NCI-H1930 (cell line): ENCODE measurements at places on chromosomes 6 and 20.

DNA sequence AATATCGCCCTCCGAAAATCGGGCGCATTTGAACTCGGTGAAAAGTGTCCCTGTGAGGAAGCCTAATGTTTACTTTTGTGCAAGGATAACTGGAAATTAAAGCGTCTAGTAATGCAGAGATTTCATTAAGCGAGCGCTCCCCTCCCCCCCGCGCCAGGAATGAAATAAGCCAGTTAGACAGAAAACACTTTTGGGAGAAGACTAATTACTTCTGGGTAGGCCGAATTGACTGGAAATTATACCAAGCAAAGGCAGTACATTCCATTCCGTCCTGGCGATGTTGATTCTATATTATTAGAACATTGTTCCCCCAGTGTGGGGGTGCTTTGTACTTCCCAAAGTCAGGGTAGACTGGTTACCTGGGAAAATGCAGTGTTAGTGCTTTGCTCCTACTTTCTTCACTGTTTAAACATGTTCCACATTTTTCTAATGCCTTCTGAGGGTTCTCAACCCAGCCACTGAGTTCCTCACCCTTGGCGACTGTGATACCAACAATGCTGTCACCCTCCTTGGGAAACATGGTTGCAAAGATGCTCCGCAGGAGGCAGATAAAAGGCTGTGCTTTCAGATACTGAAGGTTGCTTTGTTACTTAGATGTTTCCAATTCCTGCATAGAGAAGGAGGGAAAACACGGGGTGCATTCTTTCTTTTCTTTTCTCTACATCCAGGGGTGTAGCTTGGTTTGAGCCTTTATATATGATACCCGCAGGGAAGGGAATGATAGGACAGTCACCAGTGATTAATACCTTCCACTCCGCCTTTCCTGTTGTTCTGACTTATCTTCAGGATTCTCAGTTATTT is 2.6 kb downstream of the GJA1 start:
- no peak for DNase-seq

DNA sequence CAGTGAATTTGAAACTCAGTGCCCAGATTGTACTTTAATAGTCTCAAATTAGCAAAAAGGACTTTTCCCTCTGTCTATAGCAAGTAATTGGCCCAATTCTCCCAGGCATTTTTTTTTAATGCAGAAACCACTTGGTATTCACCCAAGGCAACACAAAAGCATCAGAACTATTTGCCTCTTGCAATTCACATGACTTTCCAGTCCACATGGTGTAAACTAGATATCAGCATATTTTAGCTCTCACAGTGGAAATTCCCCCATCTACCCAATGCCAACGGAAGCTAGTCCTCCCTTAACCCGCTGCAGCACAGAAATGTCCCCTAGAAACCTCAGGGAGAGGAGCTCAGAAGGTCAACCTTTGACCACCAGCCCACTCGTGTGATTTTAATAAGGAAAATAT is 103.4 kb upstream of the CDYL start:
- no peak for DNase-seq

- no peak for DNase-seq
These were observed 69.8 kb upstream of the TINAG start for GRCh38 chr6:54238396-54238795.

GRCh38 chr20:52268184-52268749 is 76.7 kb upstream of the ZFP64 start:
- no peak for DNase-seq

DNA sequence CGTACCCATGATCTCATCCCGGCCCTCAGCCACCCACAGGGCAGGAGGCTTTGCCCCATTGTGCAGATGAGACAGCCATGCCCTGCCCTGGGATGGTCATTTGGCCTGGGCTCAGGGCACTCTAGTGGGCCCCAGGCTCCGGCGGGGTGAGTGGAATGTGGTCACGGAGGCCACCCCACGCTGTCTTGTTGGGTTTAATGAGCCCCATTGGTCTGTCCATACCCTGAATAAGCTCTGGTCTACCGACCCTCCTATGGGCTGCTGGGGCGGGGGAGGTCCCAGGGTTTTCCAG is 50.6 kb downstream of the FGD2 start:
- no peak for DNase-seq

GRCh38 chr20:46349035-46349741 is 40.9 kb upstream of the CDH22 start:
- peak; percentile 64 for DNase-seq

DNA sequence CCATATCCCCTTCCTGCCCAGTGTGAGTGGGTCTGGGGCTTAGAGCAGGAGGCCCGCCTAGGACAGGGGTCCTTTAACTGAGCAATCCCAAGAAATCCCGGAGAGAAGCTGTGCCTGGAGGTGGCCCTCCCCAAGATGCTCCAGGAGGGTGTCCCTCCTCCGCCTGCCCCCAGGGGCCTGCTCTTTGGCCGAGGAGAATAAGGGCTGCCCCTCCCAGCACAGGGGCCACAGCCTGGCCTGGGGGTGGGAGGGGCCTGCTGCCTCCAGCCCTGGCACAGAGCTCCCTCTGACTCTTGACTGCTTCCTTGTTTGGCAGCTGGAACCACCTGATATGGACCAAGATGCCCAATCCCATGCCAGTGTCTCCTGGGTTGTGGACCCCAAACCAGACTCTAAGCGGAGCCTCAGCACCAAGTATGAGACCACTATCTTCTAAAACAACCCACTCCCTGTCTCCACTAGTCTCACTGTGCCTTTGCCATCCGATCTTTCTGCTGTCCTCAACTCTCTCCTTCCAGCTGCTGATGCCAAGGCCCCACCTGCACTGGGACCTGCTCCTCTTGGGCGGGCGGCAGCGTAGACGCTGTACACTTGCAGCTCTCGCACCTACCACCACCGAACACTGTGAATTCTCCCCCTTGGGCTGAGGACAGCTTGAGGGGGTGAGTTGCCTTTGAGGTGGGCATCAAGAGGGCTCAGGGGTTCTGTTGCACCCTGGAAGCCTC is 54.3 kb downstream of the TCP11 start:
- DNase-seq = no peak

DNA sequence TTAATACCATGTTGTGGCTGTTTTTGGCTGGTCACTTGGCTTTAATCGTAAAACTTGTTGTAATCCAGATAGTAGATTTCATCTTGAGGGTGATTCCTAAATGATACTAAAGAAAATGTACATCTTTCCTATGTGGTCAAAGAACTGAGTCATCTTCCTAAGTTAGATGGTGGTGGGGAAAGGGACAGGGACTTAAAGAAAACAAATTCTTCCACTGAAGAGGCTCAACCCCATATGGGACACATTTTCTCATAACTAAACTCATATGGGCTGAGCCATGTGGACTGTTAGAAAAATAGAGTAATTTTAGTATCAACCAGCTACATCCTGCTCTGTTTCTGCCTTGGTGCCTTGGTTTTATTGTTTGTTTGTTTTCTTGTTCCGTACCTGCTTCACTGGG is 155.8 kb downstream of the TSHZ2 start:
- DNase-seq = no peak

- DNase-seq = no peak
These were observed 220.1 kb downstream of the BCAS1 start for GRCh38 chr20:53850319-53850718.

GRCh38 chr6:168735268-168735949 is 294.4 kb downstream of the SMOC2 start:
- DNase-seq = no peak

DNA sequence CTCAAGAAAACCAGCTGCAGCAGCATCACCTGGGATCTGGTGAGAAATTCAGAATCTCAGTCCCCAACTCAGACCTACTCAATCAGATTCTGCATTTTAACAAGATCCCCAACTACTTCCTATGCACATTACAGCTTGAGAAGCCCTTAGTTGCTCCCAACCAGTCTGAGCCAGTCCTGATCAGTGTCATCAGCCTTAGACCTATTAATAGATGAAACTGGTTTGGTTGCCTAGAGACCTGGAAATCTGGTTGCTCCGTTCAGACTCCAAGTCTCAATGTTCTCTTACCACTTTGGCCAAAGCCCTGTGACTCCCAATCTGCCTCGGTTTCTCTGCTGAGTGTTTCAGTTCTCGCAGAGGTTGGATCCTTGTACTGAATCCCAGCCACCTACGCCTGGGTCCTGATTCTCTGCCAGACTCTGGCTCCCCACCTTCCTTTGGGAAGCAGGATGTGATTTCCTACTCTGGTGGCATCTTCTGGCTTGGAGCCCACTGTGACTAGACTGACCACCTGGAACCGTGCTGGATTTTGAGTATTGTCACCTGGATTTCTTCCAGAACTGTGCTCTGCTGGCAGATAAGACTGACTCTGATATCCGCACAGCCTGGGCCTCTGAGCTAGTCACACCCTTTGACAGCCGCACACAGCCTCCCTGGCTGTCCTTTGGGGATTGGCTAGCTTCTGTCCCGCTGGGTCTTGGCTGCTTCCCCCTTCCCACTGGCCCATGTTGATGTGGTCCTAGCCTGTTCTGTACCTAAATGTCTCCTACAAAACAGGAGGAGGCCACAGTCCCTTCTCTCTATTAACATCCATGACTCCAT is 20.3 kb upstream of the ATXN1 start:
- no peak for DNase-seq

GRCh38 chr20:53606364-53606985 is 12.8 kb upstream of the ZNF217 start:
- DNase-seq = no peak

GRCh38 chr6:23380465-23380864 is 745.5 kb upstream of the NRSN1 start:
- no peak for DNase-seq

- no peak for DNase-seq
These were observed 586.0 kb upstream of the CHD6 start for GRCh38 chr20:42204109-42204660.

DNA sequence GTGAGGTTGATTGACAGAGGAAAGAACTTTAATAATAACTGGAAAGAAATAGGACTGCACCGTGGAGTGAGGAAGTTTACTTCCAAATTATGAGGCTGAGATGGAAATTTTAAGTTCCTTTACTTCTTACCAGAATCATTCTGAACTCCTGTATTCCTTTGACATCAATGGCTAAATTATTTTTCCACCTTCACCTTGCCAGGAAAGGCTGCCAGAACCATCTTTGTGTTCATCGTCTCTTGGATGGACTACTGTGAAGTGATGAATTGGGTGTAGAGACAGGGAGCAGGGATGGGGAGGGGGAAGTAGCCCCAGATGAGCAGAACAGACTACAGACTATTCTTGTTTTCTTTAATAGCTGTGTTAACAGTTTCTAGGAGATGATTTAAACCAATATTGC is 102.1 kb upstream of the CEP162 start:
- no peak for DNase-seq

DNA sequence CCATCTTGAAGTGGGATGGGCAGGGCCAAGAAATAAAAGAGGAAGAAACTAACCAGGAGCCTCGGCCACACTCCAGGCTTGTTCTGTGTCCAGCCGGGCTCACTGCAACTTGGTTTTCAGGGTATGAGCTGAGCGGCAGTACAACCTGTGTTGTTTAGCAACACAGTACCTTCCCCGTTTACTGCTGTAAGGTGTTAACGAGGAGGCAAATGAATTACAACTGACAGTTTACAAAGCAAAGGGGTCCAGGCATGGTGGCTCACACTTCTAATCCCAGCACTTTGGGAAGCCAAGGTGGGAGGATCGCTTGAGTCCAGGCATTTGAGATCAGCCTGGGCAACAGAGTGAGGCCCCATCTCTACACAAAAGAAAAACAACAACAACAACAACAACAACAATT is 481.3 kb upstream of the SULF2 start:
- DNase-seq = no peak

DNA sequence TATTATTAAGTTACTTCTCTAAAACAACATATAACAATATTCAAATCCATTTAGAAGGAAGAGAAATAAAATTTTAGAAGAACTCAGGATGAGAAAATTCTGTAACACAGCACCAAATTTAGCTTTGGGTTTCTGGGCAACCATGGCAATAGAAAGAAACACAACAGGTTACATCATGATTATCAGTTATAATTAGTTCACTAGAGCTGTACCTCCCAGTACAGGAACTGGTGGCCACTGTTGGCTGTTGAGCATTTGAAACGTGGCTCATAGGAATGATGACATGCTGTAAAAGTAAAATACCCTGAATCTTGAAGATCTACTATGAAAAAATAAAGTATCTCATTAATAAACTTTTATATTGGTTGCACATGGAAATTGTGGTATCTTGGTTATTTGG is 23.7 kb upstream of the MAP3K4 start:
- DNase-seq = no peak

DNA sequence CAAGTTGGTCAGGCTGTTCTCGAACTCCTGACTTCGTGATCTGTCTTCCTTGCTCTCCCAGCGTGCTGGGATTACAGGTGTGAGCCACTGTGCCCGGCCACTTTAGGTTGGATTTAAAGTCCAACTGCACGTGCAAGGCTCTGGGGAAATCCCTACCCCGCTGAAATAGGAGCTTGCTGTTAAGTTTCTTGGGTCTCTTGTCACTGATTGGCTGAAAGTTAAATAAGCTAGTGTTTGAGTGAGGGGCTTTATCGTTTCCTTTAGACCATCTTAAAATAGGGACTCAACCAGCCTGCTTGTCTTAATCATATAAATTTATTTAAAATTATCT is 11.1 kb upstream of the SERINC1 start:
- no peak for DNase-seq

DNA sequence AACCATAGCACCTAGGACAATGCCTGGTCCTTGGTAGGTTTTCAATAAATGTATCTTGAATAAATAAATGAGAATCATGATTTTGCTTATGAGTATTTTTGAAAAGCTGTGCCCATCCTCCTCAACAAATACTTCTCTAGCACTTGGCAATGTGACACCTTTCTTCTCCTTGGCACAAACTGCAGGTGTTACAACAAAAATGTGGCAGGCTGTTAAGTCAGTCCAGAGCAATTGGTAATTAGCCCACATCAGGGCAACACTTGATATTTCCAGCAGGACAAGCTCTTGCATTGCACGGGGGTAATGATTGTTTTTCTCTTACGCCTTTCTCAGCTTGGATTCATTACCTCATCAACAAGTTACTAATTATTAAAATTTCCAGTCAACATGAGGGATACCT is 31.6 kb upstream of the SNX9 start:
- no peak for DNase-seq

DNA sequence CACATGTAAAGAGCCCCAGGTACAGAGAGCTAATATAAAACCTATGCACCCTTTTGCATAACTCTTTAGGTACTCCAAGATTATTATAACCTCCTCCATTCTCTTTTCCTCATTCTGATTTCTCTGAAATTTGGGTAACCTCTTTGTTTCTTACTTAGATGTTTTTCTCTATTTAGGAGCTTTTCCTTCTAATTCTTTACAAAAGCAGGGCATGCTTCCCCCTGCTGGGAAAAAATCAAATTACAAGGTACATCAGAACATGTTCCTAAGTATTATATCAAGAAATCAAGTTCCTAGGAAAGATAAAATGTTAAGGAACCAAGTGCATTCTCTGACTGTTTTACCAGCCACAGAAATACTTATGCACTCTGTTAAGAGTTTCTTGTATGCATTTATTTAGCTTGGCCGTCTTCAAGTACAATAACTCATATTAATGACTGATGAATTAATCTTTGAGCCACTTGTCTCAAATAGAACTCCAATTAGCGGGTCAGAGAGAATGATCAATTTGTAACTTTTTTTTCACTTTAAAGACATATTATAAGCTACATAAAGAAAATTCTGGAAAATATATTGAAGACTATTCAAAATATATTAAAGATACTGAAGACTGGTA is 2.1 kb downstream of the KHDRBS2 start:
- peak; percentile 7 for DNase-seq

- no peak for DNase-seq
These were observed 288.7 kb upstream of the PRDM1 start for GRCh38 chr6:105797286-105797979.

GRCh38 chr6:14211562-14211942 is 94.0 kb downstream of the CD83 start:
- no peak for DNase-seq

GRCh38 chr20:31569163-31570020 is 35.7 kb upstream of the ID1 start:
- DNase-seq = peak; percentile 31
